ENCODE measurements at places on chromosomes 11 and 22.

GRCh38 chr22:38317995-38318715 is 922 bp upstream of the CSNK1E start:
- DNase-seq, result peak; percentile 97

DNA sequence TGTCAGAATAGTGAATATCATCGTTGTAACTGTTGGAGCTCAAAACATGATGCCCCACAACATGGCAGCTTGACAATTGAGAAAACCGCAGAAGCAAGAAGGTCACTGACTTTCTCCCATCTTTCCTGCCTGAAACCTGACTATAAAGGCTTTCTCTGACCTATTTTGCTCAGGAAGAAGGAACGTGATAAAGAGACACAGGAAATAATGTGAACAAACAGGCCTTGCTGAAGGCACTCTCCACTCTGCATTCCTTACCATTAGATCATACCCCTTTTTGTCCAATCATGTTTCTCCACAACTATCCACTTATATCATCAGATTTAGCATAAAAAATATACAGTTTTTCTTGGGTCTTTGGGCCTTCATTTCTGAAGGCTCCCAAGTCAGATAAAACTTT is 916.8 kb downstream of the METTL15 start:
- DNase-seq, result peak; percentile 2

DNA sequence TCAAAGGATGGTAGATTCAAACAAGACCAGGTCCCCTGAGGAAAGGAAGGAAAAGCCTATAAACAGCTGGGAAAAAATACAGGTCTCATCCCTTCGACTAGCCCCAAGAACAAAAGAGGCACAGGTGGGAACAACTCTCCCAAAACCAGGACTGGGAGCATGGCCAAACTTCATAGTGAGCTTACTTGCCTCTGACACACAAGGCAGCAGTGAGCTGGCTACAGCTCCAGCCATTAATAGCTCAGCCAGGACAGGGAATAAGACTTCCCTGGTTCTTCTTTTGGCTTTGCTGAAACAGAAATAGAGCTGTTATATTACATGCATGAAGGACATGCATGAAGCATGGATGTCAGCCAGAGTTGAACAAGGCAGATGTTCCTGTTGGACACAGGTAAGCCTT is at the start of gene OR10A2:
OR10A2 (plus strand) TSS at position 97 of the 400 bp plus-strand sequence. CDS start 6,698 bp downstream, outside the sequence.
- DNase-seq, result no peak

GRCh38 chr11:2730272-2731129 is 30.7 kb upstream of the KCNQ1OT1 start:
- no peak for DNase-seq

DNA sequence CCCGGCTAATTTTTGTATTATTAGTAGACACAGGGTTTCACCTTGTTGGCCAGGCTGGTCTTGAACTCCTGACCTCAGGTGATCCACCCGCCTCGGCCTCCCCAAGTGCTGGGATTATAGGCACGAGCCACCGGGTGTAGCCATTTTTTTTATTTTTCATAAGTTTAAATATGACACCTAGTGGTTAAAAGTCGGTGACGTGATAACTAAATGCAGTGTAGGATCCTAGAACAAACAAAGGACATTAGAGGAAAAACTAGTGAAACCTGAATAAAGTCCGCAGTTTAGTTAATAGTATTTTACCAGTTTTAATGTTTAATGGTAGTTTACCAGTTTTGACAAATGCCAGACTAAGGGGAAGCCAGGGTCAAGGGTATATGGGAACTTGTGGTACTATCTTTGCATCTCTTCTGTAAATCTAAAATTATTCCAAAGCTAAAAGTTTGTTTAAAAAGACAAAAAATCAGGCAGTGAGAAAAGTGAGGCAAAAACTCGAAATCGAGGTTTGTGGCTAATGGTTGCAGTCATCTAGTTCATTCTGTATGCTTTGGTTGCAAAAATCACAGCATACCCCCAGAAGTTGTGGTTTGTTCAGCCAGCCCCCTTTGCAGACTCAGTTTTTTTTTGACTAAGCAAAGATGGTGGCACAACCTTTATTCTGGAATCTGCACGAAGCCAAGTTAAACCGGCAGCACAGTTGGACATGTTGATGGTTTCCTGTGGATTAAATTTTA is 29.6 kb downstream of the TOM1 start:
- DNase-seq, result no peak

DNA sequence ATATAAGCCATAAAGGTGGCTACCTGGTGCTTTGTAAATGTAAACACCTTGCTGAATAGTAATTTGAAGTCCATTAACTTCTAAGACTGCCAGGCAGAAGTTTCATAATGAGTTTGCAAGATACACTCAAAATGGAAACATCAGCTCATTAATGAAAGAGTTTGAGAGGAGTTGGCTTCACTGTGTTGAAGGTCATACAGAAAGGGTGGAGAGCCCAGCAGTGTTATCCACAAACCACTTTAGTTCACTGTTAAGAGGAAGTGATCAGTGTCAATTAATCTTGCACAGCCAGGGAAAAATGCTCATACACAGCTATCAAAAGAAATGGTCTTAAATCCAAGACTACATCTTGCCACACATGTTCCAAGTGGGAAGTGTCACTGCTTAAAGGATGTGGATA is 689.4 kb downstream of the JRKL start:
- no peak for DNase-seq

- DNase-seq, result no peak
Measured at GRCh38 chr22:37940698-37941376, 12.6 kb downstream of the C22orf23 start.

DNA sequence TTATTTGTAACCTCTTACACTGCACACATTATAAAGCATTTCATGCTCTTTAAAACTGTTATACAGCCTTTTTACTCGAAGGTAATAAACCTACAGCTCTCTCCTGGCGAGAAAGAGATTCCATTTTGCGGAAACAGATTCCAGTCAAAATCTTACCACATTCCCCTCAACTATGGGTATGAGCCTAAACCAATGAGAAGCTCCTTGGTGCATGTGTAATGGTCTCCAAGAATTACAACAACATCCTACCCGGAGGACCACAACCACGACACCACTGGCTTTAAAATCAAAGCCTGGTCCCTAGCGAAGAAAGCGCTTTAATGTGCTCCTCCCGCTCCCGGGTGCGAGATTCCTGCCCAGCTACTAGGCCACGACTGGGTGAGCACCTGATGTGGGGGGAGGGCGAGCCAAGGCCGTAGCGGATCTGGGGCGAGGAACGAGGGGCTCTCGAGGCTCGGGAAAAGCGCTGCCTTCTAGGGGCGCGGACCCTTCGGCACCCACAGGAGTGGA is 821 bp downstream of the CELF1 start:
- peak; percentile 55 for DNase-seq

DNA sequence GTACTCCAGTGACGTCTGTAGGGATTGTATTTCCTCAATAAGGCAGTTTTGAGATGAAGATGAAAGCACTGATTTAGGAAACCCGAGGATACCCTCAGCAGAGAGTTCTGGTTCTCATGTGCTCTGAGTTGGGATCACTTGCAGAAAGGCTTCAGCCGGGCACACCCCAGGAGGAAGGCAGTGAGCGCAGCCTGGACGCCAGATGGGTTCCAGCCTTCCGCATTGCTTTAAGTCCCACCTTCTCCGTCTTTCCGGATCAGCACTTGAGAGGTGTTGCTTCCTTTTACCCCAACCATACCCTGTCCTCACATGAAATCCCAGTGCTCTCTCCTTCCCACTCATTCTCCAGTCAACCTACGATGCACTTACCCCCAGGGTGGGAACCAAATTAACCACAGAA is 239.5 kb upstream of the CADM1 start:
- DNase-seq, result no peak

- no peak for DNase-seq
Measured at GRCh38 chr11:70916351-70916750, 336.0 kb downstream of the SHANK2 start.

- no peak for DNase-seq
Measured at GRCh38 chr11:124829986-124830385, 29.8 kb upstream of the MSANTD2 start.

GRCh38 chr11:44759743-44760476 is 33.1 kb downstream of the TSPAN18 start:
- no peak for DNase-seq

DNA sequence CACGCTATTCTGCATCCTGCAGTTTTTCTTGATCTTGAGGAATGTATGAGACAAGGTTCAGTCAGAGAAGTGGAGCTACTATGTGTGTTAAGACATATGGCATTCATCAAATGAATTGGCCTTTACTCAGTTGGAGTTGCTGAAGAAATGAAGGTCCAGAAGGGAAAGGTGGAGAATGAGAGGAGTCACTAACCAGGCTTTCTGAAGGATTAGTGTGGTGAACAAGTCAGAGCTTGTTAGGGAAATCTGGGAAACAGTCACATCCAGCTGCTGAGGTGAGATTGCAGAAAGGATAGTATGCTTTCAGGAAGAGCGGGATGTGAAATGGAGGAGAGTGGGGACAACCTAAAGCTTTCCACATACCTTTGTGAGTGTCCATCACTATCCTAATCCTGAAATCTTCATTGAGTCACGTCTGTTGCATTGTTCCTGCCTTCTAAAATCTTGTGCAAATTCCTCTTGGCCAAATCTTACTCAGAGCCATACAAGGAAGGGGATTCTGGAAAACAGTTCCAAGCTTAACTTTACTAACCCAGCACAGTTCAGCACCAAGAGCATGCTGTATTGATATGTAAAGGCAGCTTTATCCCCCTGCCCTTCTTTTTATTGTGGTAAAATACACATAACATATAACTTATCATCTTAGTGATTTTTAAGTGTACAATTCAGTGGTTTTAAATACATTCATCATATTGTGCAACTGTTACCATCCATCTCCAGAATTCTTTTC is 11.4 kb upstream of the PITPNB start:
- no peak for DNase-seq

- DNase-seq, result no peak
Measured at GRCh38 chr22:27073601-27074425, 416.4 kb downstream of the MIAT start.

DNA sequence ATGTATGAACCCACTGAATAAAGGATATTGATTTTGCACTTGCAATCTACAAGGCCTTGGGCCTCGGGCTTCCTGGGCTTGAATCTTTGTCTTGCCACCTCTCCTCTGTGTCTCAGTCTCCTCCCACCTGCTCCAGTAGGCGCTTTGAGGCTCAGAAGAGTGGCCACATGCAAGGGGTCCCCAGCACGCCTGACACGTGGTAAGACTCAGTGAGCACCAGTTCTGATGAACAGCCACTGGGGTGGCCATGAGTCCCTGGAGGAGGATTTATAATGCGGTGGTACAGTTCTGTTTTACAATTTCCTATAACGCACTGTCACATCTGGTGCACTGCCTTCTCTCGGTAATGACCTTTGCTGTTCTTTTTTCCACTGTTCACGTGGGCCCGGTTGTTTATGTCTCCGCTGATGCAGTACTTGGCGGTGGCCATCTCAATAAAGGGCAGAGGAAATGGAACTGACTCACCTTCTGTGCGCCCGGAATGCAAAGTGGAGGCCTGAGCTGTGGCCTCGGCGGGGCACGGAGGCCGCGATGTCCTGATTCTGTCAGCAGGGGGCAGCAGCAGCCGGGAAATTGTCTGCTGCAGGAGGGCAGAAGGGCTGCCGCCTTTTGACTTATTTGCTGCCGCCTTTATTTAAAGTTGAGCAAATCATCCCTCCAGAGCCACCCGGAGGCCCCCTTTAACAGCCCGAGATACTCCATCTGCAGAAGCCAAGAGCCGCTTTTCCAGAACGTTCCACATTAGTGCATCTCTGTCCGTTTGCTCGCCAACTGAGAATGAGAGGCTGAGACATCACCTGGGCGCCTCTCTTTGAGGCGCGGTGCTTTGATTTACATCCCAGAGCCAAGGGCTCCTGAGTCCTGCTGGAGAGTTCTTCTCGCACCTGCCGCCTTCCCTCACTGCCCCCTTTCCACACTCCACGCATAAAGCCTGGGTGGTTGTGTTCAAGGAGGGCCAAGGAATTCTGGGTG is 6.0 kb upstream of the IFT27 start:
- peak; percentile 88 for DNase-seq

GRCh38 chr11:120792306-120792705 is 231.6 kb upstream of the TBCEL start:
- DNase-seq, result no peak

DNA sequence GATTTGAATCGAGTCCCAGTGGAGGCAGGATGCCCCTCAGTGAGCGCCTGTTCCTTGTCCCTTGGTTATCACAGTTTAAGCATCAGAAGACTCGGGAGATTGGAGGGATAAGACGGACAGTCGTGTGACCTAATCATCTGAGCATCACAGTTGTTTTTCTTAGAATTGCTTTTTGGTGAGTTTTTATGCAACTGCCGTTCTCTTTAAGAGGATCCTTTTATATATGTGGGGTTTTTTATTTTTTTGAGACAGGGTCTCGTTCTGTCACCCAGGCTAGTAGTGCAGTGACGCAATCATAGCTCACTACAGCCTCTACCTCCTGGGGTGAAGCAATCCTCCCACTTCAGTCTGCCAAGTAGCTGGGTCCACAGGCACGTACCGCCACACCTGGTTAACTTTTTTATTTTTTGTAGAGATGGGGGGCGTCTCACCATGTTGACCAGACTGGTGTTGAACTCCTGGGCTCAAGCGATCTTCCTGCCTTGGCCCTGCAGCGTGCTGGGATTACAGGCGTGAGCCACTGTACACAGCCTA is 16.5 kb downstream of the NUP50 start:
- DNase-seq, result no peak

DNA sequence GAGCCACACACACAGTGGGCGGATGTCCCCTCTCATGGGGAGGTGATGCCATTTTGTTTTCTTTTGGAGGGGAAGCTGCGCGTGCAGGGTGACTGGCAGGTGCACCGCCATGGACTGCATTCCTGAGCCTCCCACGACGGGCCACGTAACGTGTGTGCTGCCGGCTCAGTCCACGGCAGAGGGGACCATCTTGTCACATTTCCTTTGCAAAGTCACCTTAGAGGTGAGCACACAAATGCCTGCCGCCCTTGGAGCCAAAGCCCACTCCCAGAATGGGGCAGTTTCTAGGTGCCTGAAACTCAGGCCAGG is 262.5 kb downstream of the CTTN start:
- no peak for DNase-seq

DNA sequence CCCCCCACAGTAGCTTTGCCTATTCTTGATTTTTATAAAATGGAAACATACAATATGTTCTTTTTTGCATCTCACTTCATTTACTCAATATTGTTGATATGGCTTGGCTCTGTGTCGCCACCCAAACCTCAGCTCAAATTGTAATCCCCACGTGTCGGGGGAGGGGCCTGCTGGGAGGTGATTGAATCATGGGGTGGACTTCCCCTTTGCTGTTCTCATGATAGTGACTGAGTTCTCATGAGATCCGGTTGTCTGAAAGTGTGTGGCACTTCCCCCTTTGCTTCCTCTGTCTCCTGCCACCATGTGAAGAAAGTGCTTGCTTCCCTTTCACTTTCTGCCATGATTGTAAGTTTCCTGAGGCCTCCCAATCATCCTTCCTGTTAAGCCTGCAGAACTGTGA is 431.3 kb downstream of the MN1 start:
- DNase-seq, result no peak

GRCh38 chr22:24512043-24512442 is 16.9 kb downstream of the UPB1 start:
- no peak for DNase-seq

- DNase-seq, result no peak
Measured at GRCh38 chr11:128375961-128376360, 211.4 kb downstream of the ETS1 start.
